Endodermal cell (in vitro differentiated cells): ENCODE measurements at places on chromosomes 7 and 10. TPM values are rescaled to one million over a fixed set of nuclear protein-coding genes. Genes with fewer than 3 reads are reported as not detected.

- DNase-seq, result no peak
Measured at GRCh38 chr7:18225067-18225466, 197.4 kb upstream of the PRPS1L1 start.

Gene NANOS1
- 1.6 and 1.7 TPM in 2 replicates for total RNA-seq

GRCh38 chr10:103086799-103087198 lies 106.3 kb downstream of the NT5C2 start:
- no peak for DNase-seq

Gene NAPEPLD
- 11.4 and 13.2 TPM in 2 replicates for total RNA-seq

Gene VSTM4
- total RNA-seq, result 0.28 to 0.77 TPM (median 0.65 TPM) in 3 replicates

DNA sequence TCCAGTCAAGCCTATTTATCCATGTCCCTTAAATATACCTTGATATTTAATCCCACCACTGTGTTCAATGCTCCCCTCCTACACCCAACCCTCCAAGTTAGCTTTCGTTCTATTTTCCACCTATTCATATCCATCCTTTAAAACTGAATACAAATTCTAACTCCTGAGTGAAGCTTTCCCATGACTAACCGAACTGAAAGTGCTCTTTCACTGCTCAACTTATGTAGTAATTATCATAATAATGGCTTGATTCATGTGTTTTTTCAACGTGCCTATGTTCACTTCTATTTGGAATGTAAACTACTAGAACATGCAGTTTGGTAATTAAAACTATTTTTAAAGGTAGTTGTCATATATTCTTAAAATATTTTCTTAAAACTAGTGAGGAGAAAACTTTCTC lies 58.0 kb downstream of the NDUFB2 start:
- DNase-seq, result no peak

Gene CLDN4
- 5.6 and 7.3 TPM in 2 replicates for total RNA-seq

- DNase-seq, result no peak
Measured at GRCh38 chr10:16652154-16652553, 130.5 kb upstream of the C1QL3 start.

Gene ZNF25
- 1.8 to 3.8 TPM (median 2.1 TPM) in 3 replicates for total RNA-seq

DNA sequence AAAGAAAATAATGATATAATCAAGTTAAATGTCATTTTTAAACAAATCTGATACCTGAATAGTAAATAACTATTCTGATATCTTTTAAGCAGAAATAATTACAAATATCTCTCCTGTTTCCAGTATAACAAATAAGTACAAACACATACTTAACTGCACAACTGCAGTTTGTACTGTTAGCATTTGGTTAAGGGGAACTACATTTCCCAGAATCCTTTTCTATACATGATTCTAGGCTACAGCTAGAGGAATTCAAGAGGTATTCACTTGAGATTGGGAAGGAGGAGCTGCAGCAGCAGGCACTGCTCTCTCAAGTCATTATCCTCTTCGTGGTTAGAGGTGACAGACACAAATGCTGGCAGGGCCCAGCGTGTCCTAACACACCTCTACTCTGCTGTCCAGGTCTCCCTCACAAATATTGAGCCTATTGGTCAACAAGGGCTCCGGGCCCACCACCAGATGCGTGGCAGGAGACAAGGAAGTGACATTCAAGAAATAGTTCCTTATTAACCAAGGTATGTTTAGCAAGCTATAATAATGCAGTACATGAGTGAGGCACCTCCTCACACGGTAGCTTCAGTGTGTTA lies 255.1 kb upstream of the MKLN1 start:
- DNase-seq, result peak; percentile 82

DNA sequence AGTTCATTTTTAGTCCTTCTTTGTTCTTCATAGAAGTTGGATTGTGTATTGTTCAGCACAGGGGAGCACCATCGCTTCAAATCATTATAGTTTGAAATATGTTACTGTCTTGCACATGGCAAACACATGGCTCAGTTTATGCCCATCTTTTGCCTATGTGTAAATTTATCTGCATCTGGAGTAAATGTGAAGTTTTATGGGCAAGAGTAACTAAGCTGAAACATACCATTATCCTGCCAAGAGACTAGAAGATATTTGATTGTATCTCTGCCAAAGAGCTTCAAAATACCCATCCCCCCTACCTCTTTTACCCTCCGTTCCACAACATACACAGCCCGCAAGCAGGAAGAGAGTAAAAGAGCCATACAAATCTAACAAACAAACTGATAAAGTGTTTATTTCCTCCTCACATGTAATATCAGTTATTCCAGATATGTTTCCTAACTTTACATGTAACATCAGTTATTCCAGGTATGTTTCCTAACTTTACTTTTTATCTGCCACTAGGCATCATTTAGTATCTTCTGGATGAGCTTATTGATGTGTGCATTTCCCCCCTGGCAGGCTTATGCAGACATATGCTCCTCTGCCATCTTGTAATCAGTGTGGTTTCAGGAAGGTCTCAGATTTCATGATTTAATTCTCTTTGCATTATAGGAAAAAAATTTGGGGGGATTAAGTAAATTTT lies 127.7 kb downstream of the SRI start:
- no peak for DNase-seq

DNA sequence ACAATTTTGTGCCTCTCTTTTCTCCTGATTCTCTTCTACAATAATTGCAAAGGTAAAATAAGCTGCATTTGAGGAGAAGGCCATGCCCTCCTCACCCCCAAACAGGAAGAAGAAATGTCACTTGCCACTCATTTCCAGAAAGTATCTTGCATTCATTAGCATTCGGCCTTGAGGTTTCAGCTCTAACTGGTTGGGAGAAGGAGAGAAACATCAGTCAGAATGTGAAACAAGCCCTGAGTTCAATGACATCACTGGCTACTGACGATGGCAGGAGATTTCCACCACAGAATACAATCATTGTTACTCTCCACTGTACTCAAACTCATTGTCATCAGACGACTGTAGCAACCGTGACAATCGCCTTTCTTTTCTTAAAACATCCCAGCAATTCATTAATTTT lies 72.8 kb downstream of the PRKCQ start:
- no peak for DNase-seq

Gene NUDT13
- 2.4 and 3.3 TPM in 2 replicates for total RNA-seq

GRCh38 chr10:119378737-119379067 lies 163.8 kb downstream of the RGS10 start:
- no peak for DNase-seq

GRCh38 chr7:81273601-81274397 lies 354.9 kb upstream of the SEMA3C start:
- DNase-seq, result peak; percentile 58

- no peak for DNase-seq
Measured at GRCh38 chr7:95609277-95609971, 13.1 kb upstream of the PDK4 start.

- DNase-seq, result peak; percentile 80
Measured at GRCh38 chr7:27224983-27225934, 17.3 kb upstream of the EVX1 start.

DNA sequence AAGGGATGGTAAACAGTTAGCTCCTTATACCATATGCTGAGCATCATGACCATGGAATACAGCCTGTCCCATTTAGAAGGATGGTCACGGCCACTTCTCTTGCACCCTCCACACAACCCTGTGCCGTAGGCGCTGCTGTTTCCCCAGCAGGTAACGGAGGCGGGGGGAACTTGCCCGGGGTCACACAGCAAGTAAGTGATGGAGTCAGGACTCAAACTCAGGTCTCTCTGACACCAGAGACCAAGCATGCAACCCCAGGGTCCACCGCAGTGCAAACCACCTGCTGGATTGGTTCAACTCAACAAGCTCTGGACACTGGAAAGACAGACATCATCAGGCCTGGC lies 71.6 kb downstream of the ZRANB1 start:
- no peak for DNase-seq

GRCh38 chr7:28725911-28726310 lies 232.2 kb downstream of the TRIL start:
- no peak for DNase-seq

GRCh38 chr7:20326342-20326741 lies 4.4 kb upstream of the ITGB8 start:
- no peak for DNase-seq

GRCh38 chr10:120555842-120556532 lies 99.0 kb downstream of the PLPP4 start:
- DNase-seq, result no peak

Gene CDHR1
- total RNA-seq, result 0.77 to 2.0 TPM (median 1.3 TPM) in 3 replicates
